ENCODE measurements at places on chromosomes 7 and 10.

GRCh38 chr7:128200376-128200775, 40.7 kb upstream of the LEP start:
- DNase-seq, result no peak

DNA sequence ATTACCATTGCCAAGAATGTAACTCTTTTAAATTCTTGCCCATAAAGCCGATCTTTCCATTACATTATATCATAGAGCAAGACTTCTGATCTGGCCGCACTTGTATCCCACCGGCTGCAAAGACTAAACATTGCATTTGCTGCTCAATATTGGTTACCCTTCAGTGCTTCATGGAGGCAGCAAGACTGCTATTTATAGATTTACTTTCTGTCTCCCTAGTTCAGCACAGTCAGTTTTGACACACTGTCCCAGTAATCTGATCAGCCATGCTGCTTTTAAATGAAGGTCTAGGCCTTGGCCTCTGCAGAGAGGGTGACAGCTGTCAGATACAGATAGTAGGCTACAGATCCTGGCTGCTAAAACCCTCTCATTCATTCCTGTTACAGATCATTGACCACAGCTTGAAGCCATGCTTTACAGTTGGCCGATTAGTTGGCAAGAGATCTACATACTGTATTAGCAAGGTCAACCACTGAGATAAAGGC, 562.6 kb upstream of the GALNT17 start:
- DNase-seq, result no peak

- peak; percentile 65 for DNase-seq
These were observed 44.0 kb downstream of the COL13A1 start for GRCh38 chr10:69845574-69846292.

- no peak for DNase-seq
These were observed 128.9 kb downstream of the AMPH start for GRCh38 chr7:38502289-38502688.

GRCh38 chr7:94348142-94348541, 46.6 kb upstream of the COL1A2 start:
- DNase-seq, result peak; percentile 97
